H7 (cell line): ENCODE measurements at places on chromosomes 3 and 15.
A peak's percentile ranks its signal among the peaks of the same experiment; 100 is the strongest.

GRCh38 chr3:18012436-18012835, 270.0 kb upstream of the TBC1D5 start:
- DNase-seq: no peak

DNA sequence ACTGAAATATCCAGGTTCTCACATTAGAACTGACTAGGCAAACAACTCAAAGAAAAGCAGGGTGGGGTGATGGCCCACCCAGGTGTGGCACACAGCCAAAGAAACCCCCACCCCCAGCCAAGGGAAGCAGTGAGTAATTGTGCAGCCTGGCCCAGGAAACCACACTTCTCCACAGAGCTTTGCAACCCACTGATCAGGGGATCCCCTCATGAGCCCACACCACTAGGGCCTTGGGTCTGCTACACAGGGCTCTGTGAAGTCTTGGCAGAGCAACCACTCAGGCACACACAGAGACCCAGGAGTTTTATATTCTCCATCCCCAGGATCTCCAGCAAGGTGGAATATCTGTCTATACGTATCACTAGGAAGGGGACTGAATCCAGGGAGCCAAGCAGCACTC, 22.2 kb upstream of the TRIM42 start:
- DNase-seq: no peak

- peak; percentile 93 for DNase-seq
These were observed at the start of gene IL17RC for GRCh38 chr3:9916734-9917680. Gene IL17RC, plus strand, starts transcription at chr3:9917098. Its CDS starts 218 bp downstream, at chr3:9917316.

DNA sequence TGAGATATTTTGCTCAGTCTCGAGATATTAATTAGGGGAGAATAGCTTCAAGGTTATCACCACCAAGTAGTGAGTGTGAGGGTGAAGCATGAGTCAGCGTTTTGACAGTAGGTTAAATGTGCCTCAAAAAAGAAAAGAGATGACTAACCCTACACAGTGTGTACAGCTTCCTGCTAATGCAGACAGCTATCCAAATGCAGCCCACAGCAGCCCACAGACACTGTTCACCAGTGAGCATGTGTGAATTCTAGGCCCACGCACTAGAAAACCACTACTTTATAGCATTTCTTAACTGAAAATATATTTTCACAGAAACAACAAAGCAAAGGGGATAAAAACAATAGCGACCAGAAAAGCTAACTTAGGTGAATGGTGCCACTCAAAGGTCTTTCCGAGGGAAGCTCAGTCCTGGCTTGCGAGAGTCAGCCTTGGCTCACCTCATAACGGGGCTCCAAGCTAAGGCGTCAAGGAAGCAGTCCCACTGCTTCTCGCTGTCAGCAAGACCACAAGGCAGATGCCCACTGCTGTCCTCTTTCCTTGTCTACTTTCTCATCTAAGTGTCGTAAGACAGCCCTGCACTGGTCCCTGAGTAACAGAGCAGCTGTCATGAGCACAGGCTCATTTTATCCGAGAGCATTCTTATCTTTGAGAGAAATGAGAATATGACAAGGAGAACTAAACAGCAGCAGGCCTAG, 47.6 kb downstream of the TXNRD3 start:
- DNase-seq: no peak

DNA sequence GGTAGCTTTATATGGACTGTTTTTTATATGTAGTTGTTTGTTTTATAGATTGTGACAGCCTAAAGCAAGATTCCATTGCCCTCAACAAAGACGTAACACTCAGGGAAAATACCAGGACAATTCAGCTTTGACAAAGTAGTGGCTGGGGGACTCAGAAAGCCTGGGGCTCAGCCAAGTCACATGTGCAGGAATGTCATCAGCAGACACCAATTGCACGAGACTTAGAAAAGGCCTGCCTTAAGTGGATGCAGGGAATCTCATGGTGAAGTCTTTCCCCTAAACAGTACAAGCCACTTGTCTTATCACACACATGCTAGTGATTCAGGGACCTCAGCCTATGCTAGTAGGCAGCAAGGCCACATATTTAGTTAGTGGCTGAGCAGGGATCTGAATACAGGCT, 381.8 kb upstream of the THBS1 start:
- DNase-seq: no peak

GRCh38 chr15:83207660-83208366, at the start of gene HDGFL3:
Gene HDGFL3, minus strand, starts transcription at chr15:83207823. Its CDS starts 409 bp downstream, at chr15:83207414.
- peak; percentile 88 for DNase-seq

DNA sequence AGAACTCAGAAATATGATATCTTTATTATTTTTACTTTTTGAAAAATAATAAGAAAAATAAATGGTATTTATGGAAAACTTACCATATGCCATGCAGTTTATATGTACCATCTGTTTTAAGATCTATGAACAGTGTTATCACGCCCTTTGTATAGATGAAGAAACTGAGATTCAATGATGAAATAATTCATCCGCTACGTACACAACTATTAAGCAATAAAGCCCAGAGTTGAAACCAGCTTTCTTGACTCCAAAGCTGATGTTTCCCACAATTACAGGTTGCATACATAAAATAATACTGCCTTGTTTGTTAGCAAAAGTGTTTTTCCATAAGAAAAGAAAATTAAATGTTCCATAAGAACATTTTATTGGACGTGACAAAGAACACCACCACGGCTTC, 67.2 kb upstream of the BCL6 start:
- DNase-seq: no peak

GRCh38 chr3:132198516-132198915, 118.7 kb upstream of the ACP3 start:
- no peak for DNase-seq

DNA sequence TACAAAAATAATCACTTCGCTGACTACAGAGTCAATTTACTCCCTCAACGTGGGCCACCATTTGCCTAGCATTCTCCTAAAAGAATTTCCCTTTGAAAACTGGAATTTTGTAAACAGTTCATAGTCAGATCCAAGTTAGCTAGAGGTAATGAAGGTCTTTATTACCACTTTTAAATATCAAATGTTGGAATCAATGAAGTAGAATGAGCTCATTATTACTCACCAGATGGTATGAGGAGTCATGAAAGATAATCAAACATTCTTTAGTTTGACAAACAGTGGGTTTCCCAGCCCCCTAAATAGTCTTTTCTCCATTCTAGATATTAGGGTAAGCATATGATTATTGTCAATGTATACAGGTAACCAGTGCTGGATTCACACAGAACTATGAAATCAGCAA, 455.7 kb upstream of the THBS1 start:
- DNase-seq: no peak

DNA sequence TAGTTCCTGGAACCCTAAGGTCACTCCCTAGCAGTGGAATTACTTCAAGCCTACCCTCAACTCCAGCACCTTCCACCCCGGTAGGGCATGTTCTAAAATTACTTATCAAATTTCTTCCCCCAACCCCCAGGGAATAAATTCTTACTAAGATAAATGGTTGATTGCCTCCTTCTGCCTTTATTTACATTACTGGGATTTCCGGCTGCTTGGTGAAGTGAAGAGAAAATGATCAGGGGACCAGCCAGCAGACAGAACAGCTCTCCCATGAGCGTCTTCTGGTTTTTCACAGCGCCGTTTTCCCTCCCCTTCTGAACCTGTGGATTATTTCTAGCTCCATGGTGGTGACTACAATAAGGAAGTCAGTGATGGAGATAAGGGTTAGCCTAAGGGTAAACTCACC, 521.5 kb upstream of the PPP2R3A start:
- no peak for DNase-seq

GRCh38 chr3:106842151-106842550, 535.1 kb upstream of the CCDC54 start:
- no peak for DNase-seq

DNA sequence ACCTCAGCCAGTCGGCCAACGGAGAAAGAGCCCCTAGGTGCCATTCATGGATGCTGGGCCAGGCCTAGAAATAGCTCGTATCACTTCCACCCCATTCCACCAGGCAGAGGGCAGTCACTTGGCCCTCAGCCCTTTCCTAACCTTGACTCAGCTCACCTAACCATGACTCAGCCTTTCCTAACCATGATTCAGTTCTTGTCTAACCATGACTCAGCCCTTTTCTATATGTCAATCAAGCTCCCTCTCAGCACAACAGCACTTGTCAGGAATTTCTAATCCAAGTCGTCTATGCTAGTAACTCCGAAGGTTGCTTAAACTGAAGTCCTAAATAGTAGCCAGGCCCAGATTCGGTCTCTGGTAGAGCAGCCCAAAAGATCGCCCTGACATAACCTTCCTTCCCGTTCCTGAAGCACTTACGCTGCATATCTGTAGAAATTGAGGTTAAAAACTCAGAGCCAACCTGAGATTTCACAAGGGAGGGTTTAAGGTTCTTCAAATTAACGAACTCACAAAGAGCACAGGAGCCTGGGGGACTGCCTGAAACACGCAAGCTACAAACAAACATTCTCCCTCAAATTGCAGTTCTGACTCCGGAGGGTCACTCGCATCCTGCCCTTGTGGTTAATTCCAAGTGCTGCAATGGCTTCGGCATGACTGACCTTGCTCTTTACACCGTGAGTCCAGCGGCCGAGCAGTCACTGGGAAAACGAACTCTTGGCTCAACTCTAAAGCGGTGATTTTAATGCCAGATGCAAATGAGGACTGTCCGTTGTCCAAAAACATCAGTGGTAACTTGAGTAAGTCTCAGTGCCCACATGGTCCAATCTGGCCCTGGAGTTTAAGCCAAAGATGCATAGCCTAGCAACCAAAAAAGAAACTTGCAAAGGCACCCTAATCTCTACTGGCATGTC, 99.9 kb downstream of the ADAMTS17 start:
- DNase-seq: peak; percentile 58

DNA sequence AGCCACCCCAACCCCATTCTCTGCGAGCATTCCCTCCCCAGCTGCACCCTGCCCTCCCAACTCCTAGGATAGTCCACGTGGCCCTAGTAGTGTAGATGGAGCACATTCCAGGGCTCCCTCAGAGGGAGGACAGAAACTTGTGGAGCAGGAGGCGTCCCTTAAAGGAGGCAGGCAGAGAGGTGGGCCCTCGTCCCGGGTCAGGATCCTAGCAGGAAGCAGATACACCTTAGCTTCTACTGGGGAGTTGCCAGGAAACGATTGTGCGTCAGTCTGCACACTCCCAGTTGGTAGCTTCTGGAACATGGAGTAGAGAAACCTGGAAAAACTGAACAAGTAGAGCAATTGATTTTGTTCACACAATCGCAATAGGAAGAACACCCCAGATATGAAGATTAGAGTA, 43.9 kb upstream of the KLHL25 start:
- DNase-seq: no peak

DNA sequence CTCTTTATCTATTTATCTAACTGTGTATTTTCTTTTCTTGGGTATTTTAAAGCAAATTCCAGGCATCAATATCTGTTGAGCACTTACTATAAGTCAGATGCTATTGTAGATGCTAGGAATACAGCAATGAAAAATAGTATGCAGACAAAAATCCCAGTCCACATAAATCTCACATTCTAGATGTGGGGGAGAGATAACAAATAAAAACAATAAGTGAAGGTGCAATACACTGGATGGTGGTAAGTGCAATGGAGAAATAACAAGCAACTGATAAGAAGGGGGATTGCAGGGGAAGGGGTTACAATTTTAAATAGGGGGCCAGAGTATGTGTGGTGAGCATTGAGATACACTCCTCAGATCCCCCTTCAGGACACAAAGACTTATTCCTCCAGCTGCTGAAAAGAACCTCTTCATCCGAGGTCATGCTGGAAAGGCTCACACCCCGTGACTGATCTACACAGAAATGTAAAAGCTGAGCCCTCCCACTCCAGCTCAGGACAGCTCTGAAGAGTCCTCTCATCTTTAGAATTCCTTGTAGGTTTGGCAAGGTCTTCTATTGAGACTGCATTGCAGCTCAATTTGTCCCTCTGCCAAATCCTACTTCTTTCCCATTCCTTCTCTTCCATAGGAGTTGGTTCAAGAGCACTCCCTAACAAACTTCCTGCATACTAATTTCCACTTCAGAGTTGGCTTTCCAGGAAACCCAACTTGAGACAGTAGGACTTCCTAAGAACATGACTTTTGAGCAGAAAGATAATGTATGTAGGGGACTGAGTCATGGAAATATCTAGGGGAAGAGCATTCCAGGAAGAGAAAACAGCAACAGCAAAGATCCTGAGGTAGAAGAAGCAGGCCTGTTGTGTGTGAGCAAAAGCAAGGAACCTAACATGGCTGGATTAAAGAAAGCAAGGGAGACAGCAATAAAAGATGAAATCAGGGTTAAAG, 8.1 kb upstream of the SCG3 start:
- no peak for DNase-seq

DNA sequence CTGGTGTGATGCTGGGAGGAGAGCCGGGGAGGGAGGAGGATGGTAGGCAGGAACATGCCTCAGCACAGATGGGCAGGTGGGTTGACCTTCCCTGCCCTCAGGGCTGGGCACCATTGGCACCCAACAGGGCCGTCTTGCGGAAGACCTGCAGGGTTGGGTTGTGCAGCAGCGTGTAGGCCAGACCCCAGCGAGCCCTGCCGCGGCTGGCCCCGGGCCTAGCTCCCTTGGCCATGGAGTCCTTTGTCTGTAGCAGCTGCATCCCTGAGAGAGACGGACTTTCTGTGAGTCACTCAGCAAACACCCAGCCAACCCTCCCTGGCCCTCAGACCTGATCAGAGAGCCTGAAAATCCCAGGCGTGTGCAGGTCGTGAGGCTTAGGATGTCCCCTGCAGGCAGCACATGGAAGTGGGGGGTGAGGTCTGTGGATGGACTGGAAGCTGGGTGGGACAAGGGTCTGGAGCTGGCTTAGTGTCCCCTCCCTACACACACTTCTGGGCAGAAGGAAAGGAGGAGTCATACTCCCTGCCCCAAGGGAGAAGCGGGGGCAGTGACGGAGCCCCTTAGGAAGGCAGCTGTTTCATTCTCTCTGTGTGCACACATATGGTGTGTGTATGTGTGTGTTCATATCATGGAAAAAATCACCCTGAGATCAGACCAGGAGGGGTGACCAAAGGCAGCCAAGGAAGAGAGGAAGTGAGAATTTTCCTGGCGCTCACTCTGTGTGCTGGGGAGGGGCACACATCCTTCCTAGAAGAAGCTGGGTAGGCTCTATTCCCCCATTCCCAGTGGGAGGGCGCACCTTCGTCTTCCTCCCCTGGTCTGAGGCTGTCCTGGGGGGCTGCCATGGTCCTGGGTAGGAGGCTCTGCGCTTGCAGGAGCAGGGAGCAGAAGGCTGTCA, 6.7 kb downstream of the ISLR start:
- peak; percentile 34 for DNase-seq

DNA sequence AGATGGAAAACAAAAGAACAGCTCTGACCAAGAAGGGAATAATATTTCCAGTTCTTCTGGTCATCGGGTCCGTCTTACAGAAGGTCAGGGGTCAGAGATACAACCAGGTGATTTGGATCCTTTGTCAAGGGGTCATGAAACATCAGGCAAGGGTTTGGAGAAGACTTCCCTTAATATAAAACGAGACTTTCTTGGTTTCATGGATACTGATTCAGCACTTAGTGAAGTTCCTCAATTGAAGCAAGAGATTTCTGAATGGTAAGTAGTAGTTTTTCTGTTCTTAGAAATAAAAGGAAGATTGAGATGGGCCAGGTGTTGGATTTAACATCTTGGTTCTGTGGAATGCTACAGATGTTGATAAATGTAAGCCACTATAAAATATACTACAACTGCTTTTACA, 9.5 kb downstream of the MGA start:
- DNase-seq: no peak
